D341Med (cell line): ENCODE measurements at places on chromosomes 6 and 20.

GRCh38 chr20:48538058-48538825 is 289.6 kb downstream of the PREX1 start:
- no peak for DNase-seq

- DNase-seq, result no peak
Measured at GRCh38 chr6:114153448-114153847, 182.5 kb upstream of the HDAC2 start.

DNA sequence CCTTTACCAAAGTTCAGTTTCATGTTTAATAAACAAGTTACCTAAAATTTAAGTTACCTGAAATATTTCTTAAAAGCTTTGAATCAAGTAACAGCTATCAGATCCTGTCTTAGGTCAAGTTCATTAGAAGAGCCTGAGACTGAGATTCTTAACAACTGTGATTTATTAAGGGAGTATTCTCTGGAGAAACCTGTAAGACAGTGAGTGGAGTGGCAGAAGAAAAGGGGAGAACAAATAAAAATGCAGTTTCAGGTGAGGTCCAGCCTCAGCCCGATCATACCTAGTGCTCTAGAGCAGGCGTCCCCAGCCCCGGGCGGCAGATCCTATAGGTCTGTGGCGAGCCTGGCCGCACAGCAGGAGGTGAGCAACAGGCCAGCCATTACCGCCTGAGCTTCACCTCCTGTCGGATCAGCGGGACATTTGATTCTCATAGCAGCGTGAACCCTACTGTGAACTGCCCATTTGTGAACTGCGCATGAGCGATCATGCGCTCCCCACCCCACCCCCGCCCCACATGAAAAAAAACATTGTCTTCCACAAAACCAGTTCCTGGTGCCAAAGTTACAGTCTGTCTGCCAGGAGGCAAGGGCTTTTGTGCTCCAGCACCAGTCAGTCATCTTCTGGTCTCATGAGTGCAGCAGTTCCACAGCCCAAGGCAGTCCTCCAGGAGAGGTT is 59.2 kb upstream of the ADGRB3 start:
- DNase-seq, result no peak

- DNase-seq, result no peak
Measured at GRCh38 chr6:160260803-160261450, 2.3 kb upstream of the SLC22A2 start.

GRCh38 chr6:138107752-138108592 is 753 bp upstream of the PERP start:
- peak; percentile 39 for DNase-seq

DNA sequence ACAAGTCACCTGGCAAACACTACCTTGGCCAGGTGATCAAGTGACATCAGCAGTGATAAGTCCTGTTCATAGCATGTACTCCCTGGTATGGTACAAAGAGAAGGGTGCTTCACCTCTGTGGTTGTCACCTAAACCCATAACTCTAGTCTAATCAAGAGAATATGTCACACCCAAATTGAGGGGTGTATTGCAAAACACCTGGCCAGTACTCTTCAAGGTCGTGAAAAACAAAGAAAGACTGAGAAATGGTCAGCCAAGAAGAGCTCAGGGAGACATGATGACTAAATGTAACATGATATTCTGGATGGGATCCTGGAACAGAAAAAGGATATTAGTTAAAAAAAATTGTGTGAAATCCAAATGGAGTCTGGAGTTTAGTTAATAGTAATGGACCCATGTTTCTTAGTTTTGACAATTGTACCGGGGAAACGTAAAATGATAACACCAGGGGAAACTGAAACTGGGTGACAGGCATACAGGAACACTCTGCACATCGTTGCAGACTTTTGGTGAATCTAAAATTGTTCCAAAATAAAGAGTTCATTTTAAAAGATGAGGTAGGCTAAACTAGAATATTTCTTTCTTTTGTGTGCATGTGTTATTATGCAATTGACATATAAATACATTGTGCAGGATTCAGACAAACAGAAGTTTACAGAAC is 262.0 kb downstream of the CDC5L start:
- DNase-seq, result no peak
